ENCODE measurements at places on chromosomes 5 and 9.

GRCh38 chr5:82023644-82024043 lies 51.8 kb downstream of the ATG10 start:
- DNase-seq = peak; percentile 43

- DNase-seq = no peak
Observed at GRCh38 chr5:115330830-115331229, 34.4 kb upstream of the CCDC112 start.

DNA sequence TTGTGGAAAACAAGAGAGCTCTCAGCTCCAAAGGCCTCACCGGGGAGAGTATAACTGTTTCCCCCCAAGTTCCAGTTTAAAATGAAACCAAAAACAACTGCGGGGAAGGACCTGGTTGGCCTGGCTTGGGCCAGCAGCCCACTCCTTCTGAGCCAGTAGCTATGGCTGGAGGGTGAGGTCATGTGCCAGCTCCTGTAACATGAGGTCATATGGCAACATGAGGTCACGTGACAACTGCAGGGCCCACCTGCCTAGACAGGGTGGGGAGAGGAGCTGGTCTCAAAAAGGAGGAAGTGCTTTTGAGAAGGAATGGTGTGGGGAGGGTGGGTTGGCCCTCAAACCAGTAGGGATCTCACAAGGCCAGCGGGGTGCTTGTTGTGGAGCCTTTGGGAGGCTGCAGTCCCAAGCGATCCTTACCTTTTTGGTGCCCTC lies 29.3 kb upstream of the CRB2 start:
- DNase-seq = no peak

DNA sequence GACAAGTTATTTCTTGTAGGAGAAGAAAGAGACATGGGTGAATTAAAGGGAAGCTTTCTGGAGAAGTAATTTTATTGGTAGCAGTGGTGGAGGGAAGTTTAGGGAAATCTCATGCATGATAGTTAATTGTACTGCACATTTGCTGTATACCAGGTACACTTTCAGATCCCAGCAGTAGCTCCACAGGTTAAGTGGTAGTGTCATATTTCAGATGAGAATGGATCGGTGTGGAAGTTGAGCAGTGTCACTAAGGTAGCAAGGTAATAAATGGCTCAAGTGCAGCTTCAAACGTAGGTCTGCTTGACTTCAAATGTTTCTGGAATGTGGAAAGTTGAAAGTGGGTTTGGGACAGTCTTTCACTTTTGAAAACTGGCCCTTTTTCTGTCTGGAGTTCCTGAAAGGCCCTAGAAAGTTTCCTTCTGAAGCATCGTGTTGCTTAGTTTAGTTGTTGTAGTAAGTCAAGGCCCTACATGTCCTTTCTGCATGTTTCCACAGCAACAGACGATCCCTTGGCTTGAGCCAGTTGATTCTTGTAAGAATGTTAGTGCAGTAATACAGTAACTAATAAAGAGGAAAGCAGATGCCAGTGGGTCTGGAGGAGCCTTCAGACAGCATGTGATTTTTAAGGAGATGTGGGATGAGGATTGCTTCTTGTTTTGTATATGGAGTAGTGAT lies 3.7 kb downstream of the CLTA start:
- no peak for DNase-seq

GRCh38 chr9:78927099-78927940 lies 630.4 kb downstream of the PSAT1 start:
- DNase-seq = no peak

DNA sequence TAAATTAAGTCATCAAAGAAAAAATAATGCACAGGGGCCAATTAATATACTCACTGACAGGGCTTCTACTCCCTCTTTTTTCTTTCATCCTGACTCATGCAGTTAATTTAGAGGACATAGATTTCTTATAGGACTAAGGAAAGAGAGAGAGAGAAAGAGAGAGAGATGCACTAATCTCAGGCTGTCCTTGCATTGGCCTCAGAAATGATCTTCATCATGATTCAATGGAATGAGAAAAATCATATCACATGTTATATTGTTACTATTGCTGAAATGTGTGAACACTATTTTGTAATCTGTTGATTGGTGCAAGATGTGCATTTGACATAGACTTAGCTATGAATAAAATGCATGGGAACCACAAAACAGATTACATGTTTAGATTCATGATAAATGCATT lies 608.3 kb upstream of the NUDT12 start:
- no peak for DNase-seq

GRCh38 chr5:32833127-32833526 lies 122.0 kb downstream of the NPR3 start:
- no peak for DNase-seq

- DNase-seq = no peak
Observed at GRCh38 chr5:143166090-143166489, 237.4 kb downstream of the NR3C1 start.

DNA sequence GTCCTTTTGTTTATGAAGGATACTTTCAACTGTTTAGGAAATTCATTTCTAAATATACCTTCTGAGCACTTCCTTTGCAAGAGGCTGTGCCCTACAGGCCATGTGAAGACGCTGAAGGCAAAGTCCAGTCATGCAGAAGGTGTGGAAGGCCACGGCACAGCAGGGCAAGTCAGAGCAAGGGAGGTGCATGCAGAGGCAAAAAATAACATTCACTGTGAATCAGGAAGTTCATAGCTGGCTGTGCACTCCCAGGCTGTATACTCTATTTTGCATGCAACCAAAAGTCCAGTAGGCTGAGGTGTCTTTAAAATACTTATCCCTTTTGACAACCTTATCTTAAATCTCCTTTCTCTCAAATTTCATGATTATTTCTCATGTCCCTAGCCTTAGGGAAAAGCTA lies 50.3 kb downstream of the GNAQ start:
- no peak for DNase-seq

DNA sequence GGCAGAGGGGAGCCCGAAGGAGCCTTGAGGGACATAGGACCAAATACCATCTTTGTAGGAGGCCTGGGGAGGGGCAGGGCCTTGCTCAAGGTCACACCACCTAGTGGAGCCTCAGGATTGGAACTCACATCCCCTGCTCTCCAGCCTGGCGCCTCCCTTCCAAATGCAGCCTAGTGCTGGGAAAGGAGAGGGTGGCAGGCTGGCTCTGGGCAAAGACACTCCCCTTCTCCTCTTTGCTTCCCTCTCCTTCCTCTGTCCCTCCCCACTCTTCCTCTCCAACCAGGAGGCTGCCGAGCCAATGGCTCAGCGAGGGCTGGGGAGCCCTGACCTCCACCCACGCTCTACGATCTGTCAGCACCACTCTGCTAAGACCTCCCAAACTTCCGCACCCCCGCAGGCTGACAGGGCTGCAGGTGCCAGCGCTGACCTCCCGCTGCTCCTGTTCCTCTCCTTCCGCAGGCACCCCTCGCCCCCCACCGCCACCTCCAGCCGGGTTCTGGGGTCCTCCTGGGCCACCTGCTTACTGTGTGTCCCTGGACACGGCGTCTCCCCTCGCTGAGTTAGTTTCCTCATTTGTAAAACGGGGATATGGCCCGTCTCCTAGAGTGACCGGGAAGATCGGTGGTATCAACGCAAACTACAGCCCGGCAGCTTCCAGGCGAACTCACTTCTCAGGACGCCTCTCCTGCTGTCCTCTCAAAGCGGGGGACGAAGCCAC lies 52.9 kb downstream of the C9orf50 start:
- DNase-seq = no peak

DNA sequence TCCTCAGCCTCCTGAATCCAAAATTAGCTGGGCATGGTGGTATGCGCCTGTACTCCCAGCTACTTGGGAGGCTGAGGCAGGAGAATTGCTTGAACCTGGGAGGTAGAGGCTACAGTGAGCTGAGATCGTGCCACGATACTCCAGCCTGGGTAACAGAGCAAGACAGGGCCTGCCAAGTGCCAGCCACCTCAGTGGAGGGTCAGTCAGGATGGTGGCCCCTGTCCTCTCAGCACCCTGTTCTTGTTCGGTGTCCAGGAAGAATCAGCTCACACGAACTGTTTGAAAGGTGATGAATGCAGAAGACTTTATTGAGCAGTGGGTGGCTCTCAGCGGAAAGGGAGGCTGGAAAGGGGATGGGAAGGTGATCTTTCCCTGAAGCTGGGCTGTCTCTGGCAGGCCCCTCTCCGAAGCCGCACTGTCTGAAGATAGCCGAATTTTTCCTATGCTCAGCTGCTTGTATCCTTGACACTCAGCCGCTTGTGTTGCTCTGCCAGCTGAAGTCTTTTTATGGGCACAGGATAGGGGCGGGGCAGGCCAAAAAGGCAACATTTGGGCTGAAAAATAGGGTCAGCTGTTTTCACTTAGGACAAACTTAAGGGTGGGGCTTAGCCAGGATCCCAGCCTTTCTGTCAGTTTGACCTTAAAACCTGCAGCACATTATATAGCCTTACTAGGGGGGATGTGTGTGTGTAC lies 50.9 kb downstream of the UBE2R2 start:
- peak; percentile 59 for DNase-seq

DNA sequence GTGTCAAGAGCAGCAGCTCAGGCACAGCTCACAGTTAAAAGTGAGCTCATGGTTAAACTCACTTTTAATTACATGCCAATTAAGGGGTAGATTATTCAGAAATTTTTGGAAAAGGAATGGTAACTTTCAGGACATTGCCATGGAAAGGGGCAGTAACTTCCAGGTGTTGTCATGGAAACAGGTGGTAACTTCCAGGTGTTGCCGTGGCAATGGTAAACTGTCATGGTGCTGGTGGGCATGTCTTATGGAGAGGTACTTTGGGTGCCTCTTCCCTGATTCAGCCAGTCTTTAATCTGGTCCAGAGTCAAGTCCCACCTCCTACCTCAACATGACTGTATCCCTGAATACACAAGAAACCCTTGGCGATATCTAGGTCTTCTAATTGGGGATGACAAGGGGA lies 223.2 kb upstream of the TAS2R1 start:
- no peak for DNase-seq

- DNase-seq = no peak
Observed at GRCh38 chr5:167916261-167916691, 375.2 kb upstream of the WWC1 start.

DNA sequence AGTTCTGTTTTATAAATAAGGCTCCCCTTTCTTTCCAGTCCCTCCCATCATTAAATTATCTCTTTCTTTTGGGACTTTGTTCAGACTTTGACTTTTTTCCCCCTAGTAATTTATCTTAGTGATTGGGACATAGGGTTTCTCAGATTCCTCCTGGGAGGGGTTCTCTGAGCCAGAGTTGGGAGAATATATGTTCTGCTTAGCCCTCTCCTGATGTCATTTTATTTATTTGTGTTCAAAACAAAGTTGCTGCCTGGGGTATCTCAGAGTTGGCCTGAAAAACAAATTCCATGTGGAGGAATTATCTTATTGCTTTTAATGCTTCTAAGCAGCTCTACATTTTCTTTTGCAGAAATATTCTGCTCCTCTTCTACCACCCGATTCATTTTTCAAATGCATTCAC lies 211.0 kb downstream of the PCSK5 start:
- peak; percentile 63 for DNase-seq

DNA sequence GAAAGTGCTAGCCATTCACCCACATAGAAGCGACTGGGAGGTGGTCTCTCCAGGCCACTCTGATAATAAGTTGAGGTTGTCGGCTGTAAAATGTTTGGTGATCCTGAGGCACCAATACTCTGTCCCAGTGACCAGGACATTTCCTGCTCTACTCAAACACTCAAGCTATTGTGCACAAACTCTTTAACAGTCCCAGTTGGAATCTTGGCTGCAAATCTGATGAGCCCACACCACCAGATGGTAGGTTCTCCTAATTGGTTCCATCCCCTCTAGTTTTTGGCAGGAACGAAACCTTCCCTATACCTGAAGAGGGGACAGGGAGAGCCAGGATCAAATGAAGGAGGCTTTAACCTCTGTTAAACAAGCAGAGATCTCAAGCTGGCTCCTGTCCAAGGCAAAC lies 14.3 kb downstream of the GRIA1 start:
- no peak for DNase-seq

DNA sequence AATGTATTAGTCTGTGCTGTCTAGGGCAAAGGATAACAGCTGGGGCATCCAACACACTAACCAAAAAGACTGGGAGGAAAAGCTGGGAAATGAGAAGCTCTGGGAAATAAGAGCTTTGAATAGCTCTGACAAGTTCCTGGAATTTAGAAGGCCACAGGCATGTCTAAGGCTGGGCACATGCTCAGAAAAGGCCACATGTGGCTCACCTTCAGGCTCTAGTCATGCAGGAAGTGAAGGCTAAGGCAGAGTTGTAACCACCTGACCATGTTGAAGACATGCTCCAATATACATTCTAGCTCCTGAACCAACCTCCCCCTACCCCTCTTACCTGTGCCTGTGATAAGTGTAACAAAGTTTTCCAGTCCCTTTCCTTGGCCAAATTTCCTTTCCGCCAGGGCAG lies 31.7 kb downstream of the CLTA start:
- DNase-seq = no peak

DNA sequence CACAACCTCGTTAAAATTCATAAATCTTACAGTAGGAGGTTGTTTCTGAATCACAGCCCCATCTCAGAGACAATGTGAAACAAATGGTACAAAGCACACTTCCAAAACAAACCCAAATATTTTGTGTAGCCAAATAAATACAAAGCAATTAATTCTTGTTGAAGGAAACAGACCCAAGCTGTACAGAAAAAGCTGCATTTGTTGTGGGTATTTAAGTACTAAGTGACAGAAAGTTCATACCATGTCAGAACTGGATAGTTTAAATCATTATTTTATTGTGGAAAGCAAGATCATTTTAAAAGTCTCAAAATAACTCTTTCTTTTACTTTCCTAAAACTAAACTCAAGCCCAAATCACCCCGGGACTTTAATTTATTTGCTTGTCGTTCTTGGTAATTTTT lies 570.7 kb downstream of the ELAVL2 start:
- no peak for DNase-seq

DNA sequence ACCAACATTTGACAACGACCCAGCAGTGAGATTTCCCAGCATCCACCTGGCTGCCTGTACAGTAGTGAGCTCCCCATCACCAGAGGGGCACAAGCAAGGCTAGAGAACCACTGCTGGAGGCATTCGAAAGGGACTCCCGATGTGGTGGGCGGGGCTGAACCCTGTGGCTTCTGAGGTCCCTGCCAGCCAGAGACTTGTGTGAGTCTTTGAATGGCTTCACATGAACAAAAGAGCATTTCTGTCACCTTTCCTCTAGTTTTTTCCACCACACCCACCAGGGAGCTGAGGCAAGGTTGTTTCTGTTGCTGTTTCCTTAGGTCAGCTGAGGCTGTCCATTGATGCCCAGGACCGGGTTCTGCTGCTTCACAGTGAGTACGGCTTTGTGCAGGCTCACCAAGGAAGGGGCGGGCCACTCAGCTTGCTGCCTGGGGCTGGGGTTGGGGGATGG lies 15.7 kb downstream of the RGS3 start:
- no peak for DNase-seq

DNA sequence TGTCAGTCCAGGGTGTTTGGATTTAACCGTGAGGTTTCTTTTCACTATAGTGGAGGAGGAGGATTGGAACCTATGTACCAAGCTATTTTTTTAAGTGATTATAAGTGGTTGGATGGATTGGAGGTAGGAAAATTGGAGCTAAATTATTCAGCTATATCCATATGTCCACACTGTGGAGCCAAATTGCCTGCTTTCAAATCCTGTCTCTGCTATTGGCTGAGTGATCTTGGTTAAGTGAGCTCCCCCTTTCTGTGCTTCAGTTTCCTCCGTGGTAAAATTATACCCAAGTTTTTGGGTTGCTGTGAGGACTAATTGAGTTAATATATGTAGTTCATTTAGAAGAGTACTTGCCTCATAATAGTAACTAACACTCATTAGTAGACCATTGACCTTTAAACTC lies 2.5 kb downstream of the CENPP start:
- DNase-seq = peak; percentile 51
